ENCODE measurements at places on chromosomes 4 and X. TPM values are rescaled to one million over a fixed set of nuclear protein-coding genes. Genes with fewer than 3 reads are reported as not detected.

TXK gene
- 0.48 TPM for total RNA-seq

- DNase-seq = no peak
Measured at GRCh38 chr4:67091673-67092072, 453.6 kb downstream of the CENPC start.

DNA sequence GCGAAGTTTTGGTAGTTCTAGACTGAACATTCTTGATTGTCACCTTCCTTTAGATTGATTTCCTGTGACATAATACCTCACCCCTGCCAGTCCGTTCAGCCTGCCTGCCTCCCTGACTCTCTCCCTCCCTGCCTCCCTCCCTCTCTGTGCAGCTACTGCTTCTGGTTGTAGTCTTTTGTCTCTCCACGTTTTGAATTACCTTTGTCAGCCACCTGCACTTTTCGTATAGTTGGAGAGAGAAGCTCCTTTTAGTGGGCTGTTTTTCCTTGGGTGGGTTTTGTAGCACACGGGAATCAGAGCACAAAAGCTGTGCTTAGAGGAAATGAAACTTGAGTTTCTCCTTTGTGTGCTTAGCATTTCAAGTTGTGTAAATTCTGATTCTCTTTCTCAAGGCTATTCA lies 32.6 kb upstream of the MSMO1 start:
- DNase-seq = no peak

- no peak for DNase-seq
Measured at GRCh38 chr4:88251924-88252323, 32.4 kb downstream of the PPM1K start.

PCDH7 gene
- total RNA-seq = 99.7 TPM

All from endodermal cell (in vitro differentiated cells).